ENCODE measurements at places on chromosomes 5 and 9.
A peak's percentile ranks its signal among the peaks of the same experiment; 100 is the strongest.

GRCh38 chr9:16705111-16705604, 165.3 kb downstream of the BNC2 start:
- peak; percentile 74 for DNase-seq

- DNase-seq = no peak
These were observed 40.3 kb upstream of the EQTN start for GRCh38 chr9:27337236-27337635.

DNA sequence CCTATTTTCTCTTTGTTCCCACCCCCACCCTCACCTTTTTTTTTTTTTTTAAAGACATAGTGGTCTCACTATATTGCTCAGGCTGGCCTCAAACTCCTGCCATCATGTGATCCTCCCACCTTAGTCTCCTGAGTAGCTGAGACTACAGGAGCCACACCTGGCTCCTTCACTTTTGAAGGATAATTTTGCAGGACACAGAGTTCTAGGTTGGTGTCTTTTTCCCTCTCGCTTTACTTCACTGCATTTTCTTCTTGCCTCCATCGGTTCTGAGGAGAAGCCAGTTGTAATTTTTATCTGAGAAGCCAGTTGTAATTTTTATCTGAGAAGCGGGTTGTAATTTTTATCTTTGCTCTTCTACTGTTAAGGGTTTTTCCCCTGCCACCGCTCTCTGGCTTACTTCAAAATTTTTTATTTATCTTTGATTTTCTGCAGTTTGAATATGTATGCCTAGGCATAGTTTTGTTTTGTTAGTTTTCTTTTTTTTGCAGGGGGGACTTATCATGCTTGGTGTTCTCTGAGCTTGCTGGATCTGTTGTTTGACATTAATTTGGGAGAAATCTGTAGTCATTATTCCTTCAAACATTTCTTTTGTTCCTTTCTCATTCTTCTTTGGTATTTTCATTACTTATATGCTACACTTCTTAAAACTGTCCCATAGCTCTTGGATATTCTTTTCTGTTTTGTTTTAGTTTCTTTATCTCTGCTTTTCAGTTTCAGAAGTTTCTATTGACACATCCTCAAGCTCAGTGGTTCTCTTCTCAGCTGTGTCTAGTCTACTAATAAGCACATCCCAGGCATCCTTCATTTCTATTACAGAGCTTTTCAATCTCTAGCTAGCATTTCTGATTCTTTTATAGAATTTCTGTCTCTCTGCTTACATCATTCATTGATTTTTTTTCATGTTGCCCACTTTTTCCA, 148.2 kb upstream of the CHD1 start:
- DNase-seq = no peak

- no peak for DNase-seq
These were observed 989.8 kb downstream of the TLE1 start for GRCh38 chr9:80699511-80699998.

DNA sequence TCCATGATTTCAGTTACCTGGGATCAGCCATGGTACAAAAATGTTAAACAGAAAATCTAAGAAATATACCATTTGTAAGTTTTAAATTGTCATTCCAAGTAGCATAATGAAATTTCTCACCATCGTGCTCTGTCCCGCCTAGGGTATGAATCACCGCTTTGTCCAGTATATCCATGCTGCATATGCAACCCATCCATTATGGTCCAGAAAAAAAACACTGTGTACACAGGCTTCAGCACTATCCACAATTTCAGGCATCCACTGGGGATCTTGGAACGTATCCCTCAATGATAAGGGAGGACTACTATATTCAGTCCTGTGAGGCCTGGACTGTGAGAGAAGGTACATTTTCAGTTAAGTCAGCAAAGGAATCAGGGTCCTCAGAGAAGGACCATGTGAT, 37.6 kb upstream of the HNRNPA0 start:
- DNase-seq = no peak

DNA sequence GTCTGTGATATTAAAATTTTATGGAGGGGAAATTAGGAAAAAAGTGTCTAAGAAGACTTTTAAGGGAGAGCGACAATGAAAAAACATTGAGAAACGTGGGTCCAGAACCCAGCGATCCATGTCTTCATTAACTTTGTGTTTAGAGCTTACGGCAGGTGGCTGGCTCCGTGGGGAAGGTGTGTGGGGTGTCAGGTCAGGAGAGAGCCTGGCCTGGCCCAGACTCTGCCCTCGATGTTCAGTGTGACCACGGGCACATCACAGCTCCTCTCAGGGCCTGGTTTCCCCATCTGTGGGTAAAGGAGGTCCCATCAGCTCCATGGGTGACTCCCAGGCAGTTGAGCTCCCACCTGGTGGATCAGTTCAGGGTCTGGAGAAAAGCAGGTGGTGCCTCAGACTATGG, 22.1 kb downstream of the DAB2IP start:
- no peak for DNase-seq

GRCh38 chr9:81596679-81597418, 92.5 kb downstream of the TLE1 start:
- DNase-seq = no peak

DNA sequence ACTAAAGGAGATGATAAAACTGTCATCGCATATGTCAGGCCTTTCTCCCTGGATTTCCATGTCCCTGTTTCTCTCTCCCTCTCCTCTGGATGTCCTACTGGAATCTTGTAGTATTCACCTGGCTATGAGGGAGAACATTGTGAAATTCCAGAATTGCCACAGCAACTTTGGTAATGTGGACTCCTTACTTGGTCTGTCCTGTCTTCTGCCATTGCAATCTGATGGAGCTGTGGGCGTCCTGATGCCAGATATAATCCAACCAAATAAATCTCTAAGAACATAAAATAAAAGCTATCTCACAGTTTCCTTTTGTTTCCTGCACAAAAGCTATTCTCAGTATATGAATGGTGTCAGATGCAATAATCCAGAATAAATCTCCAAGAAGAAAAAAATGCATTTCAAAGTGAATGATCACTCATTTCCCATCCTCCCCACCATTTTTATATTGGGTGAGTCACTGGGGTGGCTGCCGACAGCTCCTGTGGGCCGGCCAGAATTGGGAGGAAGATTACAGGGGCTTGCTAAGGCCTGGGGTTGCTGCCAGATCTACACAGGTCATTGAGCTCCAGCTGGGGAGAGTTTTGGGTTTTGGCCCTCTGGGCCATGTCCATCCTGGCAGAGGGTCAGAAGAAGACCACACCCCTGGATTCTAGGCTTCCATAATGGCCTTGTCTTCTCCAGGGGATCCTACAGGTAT, 160.7 kb upstream of the PITX1 start:
- DNase-seq = no peak

DNA sequence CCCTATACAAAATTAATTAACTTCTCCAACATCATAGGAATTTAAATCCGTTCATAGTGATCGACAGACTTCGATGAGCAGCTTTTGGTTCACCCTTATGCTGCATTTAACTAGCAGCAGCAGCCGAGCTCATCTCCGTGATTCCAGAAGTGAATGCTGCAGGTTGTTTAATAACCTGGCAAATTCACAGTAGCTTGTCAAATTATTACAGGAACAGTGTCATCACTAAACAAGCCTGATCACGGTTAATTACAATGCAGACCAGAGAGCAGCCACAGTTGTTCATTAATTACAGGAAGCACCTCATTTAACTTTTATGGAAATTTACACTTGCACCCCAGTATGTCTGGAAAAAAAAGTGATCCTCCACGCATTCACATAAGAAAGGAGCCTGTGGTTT, 188.2 kb downstream of the BNC2 start:
- no peak for DNase-seq

GRCh38 chr9:135134268-135135022, 47.0 kb downstream of the OLFM1 start:
- DNase-seq = peak; percentile 25

DNA sequence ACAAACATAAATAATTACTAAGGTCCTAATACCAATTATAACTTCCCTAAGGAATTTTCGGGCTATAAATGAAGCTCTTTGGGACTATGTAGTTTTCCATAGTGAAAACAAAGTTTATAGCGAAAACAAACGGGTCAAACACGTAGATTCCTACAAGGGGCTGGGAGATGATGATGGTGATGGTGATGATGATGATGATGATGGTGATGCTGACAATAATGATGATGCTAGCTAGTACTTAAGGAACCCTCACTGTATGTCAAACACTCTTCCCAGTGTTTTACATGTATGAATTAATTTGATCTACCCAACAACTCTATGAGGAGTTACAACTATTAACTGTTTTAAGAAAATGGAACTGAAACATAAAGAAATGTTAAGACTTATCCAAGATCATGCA, 63.7 kb upstream of the PIK3R1 start:
- no peak for DNase-seq

- no peak for DNase-seq
These were observed 7.4 kb downstream of the NFIL3 start for GRCh38 chr9:91416096-91416712.

DNA sequence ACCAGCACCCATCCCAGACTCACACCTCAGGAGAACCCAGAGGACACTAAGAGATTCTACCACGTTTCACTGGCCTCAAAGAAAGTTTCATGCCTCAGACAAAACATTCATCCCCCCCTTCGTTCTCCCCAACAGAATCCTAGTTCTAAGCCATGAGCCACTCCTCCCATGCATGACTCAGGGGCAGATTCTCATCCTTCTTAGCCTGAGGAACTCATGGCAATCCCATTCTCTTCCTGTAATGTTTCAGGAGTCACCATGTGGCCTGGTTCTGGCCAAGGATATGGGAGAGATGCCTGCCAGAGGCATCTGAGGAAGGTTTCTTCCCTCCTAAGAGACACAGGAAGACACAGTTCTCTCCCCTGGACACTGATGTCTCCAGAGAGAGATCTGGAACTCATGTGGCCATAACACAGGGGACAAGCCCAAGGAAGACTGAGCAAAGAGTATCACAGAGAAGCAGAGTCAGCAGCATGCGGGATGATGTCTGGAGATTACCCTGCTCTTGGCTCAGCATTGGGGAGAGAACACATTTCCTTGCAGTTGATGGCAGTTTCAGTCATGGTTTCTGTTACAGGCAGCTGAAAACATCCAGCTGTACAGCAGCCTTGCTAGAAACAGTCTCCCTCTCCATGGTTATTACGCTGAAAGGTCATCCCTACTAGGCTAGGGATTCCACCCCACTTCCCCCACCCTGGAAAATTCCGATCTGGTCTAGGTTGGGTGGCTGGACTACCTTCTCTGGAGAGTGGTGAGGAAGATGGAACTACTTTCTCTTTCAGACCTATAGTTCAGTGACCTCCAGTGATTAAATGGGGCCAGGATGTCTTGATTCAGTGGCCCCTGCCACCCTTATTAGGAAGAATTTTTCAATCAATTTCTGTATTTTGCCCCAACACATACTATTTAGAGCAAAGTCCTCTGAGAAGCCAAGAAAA, 115.4 kb downstream of the ZNF608 start:
- no peak for DNase-seq

DNA sequence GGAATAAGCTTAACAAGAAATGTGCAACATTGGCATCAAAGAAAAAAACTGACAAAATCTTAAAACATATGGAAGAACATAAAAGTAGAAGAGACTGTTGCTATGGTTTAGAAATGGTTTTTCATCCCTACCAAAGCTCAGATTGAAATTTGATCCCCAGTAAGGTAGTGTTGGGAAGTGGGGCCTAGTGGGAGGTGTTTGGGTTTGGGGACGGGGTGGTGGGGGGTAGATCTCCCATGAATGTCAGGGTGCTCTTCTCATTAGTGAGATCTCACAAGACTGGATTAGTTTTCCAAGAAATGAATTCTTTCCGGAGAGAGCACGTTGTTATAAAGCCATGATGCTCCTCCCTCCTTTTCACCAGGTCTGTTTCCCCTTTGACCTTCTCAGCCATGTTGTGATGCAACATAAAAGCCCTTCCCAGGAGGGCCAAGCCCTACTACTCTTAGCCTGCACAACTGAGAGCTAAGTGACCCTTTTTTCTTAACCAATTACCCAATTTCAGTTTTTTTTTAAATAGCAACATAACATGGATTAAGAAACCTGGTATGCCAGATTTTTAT, 10.6 kb downstream of the TMEM167A start:
- no peak for DNase-seq

GRCh38 chr9:133707763-133708245, 30.3 kb downstream of the SARDH start:
- peak; percentile 2 for DNase-seq

DNA sequence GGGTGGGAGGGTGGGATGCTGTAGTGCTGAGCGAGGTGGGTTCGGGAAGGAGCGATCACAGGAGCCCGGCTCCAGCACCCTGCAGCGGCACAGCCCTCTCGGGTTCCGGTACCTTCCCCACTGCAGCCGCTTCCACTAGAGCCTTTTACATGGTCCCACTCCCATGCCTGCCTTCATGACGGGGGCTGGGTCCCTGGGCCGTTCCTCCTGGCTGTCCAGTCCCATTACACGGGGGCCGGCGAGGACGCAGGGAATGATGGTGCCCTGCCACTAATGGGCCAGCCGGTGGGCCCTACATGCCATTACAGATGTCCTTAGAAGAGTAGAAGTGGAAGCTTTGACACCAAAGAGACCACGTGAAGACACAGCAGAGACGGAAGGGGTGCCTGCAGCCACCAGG, 104.6 kb upstream of the PPP1R26 start:
- DNase-seq = no peak

DNA sequence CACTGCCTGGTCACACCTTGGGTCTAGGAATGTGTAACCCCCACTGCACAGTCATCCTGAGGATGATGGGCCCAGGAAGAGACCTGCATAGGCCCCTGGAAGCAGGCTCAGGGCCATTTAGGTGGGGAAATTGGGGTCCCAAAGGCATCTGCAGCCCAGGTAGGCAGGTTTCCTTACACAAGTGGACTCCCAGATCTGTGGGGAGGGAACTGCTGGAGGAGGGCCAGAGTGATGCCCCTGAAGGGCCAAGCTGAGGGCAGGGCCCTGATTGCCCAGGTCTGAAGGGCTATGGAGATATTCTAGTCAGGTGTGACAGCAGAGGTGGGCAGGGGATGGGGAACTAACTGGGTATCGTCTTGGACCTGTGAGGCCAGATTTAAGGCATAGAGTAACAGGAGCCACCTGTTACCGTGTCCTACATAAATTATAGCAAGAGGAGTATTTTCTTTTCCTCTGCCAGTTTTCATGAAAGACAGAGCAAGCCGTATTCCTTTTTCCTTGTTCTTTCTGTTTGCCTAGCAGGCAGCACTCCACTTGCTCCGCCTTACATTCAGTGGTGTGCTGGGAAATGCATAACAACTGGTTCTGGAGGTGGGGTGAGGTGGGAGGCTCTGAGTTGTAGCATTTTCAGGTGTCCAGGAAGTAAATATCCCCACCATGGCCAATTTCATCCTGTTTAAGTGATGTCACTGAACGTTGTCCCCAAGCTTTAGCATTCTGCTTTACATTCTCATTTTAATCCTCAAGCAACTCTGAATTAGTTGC, 41.3 kb downstream of the PPARGC1B start:
- no peak for DNase-seq

All from nephron progenitor cell (in vitro differentiated cells).